ENCODE measurements at places on chromosomes 6 and 20.
A peak's percentile ranks its signal among the peaks of the same experiment; 100 is the strongest.

- H3K27ac ChIP-seq, result no peak overlapping the region
- H3K27me3 ChIP-seq, result peaks cover 4% of the 10 kb centered on the region
- no peak for DNase-seq
- no peaks in the 10 kb centered on the region for H3K4me1 ChIP-seq
Measured at GRCh38 chr6:56541741-56542360, 100.8 kb downstream of the DST start.

DNA sequence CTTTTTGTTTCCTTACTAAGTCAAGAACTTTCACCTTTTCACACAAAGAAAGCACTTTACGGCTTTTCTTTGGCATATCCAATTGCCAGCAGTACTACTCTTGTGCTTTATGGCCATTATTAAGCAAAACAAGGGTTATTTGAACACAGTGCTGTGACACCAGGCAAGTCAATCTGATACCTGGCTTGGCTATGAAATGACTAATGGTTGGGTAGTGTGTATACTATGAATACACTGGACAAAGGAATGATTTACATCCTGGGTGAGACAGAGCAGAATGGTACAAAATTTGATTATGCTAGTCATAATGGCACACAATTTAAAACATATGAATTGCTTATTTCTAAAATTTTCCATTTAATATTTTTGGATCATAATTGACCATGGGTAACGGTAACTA lies 22.1 kb upstream of the ADGRF1 start:
- H3K4me3 ChIP-seq, result no peak overlapping the region
- H3K4me1 ChIP-seq, result no peaks in the 10 kb centered on the region
- no peak for DNase-seq
- H3K27me3 ChIP-seq, result peaks cover 6% of the 10 kb centered on the region
- no peak overlapping the region for H3K27ac ChIP-seq
- H3K36me3 ChIP-seq, result no peaks in the 10 kb centered on the region

DNA sequence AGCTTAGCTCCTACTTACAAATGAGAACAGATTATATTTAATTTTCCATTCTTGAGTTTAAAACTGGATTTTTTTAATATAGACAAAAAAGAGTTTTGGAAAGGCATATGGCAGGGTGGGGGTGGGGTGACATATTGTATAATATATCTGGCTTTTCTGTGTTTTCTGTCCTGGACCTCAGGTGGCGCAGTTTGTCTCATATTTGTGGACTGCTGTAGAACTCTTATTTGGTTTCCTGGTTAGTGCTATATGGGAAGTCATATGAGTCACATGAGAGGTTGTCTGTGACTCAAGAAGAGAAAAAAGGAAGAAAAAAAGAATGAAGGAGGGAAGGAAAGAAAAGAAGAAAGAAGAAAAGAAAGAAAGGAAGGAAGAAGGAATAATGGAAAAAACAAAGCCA lies 131.8 kb downstream of the CLVS2 start:
- H3K4me1 ChIP-seq, result no peaks in the 10 kb centered on the region
- no peak overlapping the region for H3K27ac ChIP-seq
- H3K27me3 ChIP-seq, result no peaks in the 10 kb centered on the region
- no peaks in the 10 kb centered on the region for H3K36me3 ChIP-seq

DNA sequence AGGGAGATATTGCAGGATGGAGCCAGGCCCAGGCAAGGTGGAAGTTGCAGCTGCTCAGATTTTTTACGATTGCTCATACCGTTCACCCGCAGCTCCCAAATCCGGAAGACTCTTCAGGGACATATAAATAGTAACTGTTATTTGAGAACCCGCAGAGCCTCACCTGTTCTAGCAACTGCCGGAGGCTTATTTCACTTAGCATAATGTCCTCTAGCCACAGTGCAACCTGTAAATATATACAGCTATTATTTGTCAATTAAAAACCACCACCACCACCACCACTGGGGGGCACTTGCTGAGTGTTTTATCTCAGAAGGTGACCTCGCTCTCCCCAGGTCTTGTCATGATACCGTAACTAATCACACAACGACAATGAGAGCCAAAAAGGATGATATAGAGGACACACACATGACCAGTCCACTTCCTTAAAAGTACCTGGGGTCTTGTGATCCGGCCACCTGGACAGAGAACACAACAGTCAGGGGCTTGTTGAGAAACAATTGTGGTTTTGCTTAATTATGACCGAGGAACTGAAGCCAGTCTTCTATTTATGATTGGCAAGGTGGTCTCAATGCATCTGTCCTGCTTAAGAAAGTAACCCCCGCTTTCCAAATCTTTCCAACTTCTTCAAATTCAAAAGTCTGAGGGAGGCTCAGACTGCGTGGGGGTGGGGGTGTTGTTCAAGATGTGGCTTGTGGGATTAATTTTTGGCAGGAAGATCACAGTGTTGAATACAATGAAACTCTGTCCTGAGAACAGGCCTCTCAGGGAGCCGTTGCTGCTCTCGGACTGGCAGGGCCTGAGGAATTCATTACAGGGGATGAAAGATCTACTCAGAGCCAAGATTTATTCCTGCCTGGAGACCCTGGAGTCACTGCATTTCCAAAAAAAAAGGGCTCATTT lies 107.7 kb upstream of the PRND start:
- H3K4me1 ChIP-seq, result peaks cover 18% of the 10 kb centered on the region
- peak; percentile 73 for DNase-seq
- peak overlapping the region; percentile 80 for H3K27ac ChIP-seq
- peak overlapping the region; percentile 22 for H3K4me3 ChIP-seq

DNA sequence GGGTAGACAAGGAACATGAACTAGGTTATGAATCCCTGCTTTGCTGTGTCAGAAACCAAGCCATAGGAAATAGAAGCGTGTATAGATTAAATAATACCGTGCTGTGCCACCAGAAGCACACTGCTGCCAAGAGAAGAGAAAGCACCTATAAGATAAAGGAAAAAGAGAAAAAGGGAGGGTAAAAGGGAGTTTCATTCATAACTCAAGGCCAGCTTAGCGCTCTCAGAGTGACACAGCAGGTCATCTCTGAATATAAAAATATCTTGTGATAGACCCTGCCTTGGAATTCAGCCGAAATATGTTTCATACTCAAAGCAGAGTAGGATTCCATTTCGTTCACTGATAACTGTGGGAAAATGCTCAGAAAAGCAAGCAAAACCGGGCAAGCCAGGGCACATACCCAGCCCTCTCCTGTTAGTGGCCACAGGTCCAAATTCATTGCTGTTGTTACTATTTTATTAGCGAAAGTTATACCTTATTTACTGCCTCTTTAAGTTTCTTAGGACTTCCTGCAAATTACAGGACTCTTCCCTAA lies 8.7 kb downstream of the JAG1 start:
- no peaks in the 10 kb centered on the region for H3K36me3 ChIP-seq
- peaks cover 1% of the 10 kb centered on the region for H3K4me1 ChIP-seq
- DNase-seq, result no peak
- H3K27ac ChIP-seq, result no peak overlapping the region
- H3K27me3 ChIP-seq, result peaks cover 29% of the 10 kb centered on the region

Measured in memory B cell (primary cell).